ENCODE measurements at places on chromosomes 6 and 20.

- no peak for DNase-seq
These were observed 300.7 kb downstream of the CLIC5 start for GRCh38 chr6:45714741-45715507.

- DNase-seq: no peak
These were observed 142.9 kb upstream of the RNF217 start for GRCh38 chr6:124819346-124819745.

- DNase-seq: no peak
These were observed 19.8 kb downstream of the SUMO4 start for GRCh38 chr6:149419696-149420404.

DNA sequence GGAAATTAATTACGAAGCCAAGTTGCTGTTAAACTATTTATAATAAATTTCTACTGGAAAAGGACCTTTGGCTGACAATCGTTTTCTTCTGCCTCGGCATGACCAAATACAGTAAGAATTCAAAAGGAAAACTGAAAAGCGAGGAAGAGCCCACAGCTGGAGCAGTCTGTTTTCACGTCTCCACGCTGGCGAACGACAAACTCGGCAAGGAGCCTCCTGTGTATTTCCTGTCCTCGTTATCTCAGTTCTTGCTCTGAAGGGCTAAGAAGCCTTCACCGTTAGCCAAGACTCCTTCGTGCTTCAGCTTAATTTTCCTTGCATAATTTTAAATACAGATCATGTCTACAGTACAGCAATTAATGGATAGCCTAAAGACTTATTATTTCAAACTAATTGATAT, 214.3 kb upstream of the PLCB4 start:
- no peak for DNase-seq

DNA sequence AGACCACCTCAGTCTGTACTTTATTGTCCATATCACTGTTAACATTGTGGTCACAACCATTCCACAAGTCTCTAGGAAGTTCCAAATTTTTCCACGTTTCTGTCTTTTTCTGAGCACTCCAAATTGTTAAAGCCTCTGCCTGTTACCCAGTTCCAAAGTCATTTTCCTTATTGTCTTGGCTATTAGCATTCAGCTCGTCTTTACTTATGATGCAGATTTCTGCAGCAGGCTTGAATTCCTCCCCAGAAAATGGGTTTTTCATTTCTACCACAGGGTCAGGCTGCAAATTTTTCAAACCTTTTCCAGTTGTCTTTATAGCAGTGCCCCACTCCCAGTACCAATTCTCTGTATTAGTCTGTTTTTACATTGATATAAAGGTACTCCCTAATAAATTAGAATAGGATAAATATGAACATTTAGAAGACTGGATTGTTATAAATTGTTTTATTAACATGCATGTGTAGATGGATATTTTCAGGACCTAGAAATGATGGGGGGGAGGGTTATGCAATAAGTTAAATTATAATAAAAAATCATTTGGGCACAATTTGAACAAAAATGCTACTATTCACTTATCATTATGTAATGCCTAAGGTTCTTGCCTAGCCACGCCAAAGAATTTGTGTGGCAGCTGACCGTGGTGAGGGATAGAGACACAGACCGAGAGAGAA, 595.3 kb upstream of the ADGRB3 start:
- no peak for DNase-seq

- no peak for DNase-seq
These were observed 156.6 kb downstream of the ZDHHC14 start for GRCh38 chr6:157537556-157537955.

- no peak for DNase-seq
These were observed 102.9 kb downstream of the CEBPB start for GRCh38 chr20:50293284-50294139.

- no peak for DNase-seq
These were observed 481.6 kb downstream of the ADGRB3 start for GRCh38 chr6:69116658-69117057.

DNA sequence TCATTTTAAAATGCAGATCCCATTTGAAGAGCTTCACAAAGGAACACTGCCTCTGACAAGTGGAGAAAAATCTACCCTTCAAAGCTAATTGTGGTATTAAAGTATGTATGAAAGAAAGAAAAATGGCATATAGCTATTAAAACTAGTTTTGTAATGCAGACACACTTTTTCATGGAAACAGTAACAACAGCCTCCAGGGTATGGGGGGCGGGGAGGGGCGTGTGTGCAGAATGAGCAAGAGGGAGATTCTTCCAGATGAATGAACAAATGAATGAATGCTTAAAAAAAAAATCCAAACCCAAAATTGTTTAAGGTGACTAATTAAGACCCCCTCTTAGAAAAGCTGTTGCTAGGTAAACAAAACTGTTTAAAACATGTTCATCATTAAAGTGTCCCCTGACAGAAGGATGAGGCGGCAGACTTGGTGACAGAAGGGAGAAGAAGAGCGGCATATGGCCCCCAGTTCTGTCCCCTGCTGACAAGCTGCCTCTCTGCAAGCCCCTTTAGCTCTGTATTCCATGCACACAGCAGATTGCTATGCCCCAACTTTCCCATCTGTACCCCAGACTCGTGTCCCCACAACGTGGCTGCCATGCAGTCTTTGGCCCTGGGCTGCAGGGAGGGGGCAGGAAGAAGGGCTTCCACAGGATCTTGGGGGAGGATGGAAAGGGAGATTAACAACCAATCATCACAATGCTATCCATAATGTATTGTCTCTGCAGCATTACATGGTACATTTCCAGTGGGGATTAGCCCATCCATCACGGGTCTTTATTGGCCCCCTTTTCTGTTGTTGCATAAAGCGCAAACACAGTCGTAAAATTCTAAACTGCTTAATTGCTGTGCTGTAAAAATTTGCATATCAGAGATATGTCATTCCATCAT, 108.4 kb upstream of the OLIG3 start:
- DNase-seq: no peak

DNA sequence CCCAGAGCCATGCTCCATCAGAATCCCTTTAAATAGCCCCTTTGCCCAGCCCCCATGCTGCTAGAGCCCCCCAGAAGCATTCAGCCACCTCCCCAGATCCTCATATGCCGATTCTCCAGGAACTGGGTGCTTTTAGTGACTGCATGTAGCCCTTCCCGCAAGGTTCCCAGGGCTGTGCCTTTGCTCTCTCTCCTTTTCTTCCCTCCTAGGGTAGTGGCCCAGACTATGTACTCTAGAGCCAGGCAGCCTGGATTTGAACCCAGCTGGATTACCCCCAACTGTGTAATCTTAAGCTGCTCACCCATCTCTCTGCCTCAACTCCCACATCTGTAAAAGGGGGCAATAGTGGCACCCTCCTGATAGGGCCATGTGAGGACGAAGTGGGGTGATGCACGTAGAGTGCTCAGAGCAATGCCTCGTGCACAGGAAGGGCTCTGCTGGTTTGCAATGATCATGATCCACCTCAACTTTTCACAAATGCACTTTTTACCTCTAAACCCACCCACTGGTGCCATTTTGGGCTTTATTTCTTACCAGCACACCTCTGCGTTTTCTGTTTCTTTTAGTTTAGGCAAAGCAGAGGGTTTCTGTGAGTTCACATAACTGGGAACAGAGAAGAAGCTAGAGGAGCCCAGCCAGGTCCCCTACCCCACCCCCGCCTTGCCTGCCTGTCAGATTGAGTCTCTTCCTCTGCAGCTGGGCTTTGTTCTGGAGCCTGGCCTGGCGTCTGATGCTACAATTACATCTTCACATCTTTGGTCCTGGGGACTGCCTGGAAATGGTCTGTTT, 396.5 kb downstream of the RNGTT start:
- no peak for DNase-seq

DNA sequence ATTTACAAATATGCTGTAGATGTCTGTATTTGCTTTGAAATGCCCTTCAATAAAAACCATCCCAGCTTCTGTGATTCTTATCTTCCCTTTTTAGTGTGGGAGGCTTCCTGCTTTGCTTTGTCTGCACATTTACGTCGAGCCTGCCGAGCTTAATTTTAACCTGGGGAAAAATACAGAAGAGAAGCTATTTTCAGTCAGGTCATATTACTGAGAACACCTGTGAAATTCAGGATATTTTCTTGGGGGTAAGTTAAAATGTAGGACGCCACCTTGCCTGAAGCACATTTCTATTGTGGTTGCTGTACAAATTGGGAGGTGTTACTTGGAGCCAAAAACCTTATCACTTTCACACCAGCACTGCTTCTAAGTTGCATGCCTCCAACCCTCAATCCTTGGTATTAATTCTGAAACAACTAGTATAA, 43.6 kb upstream of the FUCA2 start:
- no peak for DNase-seq

GRCh38 chr6:141110481-141110880, 1022.2 kb upstream of the GJE1 start:
- DNase-seq: no peak

DNA sequence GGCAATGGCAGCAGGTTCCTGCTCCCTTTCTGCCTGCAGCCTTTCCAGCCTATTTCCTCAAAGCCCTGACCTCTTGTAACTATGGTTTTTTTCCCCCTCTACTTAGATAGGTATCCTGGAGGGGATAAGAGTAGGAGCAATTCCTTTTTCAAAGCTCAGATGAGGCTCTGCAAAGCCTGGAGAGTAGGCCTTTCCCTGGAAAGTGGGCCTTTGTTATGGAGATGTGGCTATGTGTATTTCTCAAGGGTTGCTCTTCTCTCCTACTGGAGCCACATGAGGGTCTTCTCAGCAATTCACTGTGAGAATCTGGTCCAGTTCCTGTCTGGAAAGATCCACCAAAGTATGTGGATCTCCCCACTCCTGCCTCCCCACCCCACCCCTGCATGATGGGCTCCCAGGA, 96.0 kb downstream of the DTD1 start:
- DNase-seq: no peak

DNA sequence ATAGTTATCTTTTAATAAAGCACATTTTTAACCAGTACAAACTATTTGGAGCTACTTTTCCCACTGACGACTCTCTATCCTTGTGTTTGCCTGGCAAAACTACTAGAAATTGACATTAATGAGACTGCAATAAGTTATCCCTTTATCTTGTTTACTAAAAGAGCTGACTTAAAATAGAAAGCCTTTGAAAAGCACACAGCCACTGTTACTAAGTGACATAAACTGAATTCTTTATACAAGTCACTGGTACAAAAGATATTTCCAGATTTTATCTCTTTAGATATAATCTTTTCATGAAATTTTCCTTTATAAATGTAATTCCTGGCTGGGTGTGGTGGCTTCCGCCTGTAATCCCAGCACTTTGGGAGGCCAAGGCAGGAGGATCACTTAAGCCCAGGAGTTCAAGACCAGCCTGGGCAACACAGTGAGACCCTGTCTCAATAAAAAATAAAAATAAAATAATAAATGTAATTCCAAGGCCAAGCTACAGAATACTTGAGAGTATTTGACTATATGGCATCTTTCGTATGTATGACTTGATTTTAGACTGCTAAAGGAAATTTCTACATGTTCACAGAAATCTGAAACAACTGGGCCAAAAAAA, 9.5 kb downstream of the MBOAT1 start:
- DNase-seq: no peak

DNA sequence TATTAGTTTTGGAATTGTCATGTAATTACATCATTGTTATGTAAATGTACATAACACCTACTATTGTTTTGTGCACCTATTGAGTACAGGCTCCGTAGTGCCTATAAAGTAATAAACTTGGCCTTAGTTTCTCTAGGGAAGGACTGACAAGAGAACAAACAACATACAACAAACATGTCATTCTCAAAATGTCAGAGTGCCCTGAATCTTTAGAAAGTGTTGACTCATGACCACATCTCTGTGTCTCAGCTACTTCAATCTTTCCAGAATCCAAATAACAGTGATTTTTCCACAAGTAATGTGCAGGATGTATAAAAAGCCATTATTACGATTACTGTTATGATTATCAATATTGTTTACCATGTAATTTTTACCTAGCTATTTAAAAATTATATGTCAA, 17.2 kb downstream of the LAMP5 start:
- no peak for DNase-seq

GRCh38 chr6:105449756-105450390, 47.0 kb upstream of the PREP start:
- DNase-seq: no peak

GRCh38 chr6:168826726-168827585, 386.0 kb downstream of the SMOC2 start:
- DNase-seq: no peak

DNA sequence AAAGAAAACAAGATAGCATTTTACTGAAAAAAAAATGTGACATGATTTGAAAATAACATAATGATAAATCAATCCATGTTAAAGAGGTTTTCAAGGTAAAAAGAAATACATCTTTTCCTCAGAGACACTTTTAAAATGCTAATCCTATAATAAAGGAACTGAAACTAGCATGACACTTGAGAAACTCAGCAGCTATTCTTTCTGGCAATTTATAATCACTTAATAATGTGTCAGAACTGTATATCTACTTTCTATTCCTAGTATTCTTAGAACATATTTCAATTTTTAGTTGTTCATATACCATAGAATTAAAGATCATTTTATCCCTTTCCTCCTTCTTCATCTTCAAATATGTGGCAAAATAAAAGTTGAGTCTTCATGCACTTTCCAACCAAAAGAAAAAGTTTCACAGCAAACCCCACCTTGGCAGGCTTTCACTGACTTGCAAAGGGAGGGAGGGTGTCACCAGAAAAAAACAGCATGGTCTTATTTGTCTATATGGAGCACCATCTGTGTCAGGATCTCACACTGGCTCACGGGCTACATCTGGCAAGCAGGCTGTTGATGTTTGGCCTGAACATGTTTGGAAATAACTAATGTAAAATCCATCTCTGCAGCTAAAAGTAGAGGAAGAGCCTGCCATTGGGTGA, 48.5 kb downstream of the FHL5 start:
- DNase-seq: no peak

DNA sequence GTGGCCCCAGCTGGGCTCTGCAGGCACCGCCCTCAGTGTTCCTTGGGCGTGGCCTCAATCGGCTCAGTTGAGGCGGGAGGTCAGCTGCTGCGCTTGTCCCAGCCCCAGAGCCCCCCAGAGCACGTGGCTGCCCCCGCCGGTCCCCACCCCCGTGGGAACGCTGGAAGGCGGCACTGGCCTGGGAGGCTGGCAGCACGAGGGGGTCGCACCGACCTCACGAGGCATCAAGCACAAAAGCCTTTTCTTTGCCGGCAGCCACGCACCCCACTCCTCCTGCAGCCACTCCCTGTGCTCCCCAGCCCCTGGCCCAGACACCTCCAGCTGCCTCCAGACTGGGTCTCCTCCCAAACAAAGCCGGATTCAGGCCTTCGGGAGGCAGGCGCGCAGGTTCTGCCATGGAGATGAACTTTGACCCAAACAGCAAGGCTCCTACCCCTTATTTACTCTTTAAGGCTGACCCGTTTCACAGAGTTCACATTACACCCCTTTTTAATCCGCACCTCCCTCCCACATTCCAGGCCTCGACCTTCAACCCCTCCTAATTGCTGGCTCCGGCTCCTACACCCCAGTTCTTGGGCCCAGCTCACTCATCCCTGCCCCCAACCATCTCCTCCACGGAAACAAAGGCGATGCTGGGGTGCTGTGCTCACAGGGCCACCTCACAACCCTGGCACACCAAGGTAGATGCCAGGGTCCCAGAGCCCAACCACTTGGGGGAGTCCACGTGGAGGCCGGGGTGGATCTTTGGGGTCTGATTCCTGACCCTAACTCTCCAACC, 111.7 kb downstream of the NOL4L start:
- DNase-seq: no peak

- no peak for DNase-seq
These were observed 607.5 kb downstream of the HDGFL1 start for GRCh38 chr6:23176883-23177282.

GRCh38 chr6:12289365-12289919, 719 bp upstream of the EDN1 start:
- DNase-seq: peak; percentile 8

GRCh38 chr6:70303034-70303525, at the start of gene COL9A1:
Gene COL9A1, minus strand, starts transcription at chr6:70303084. Its CDS starts 160 bp downstream, at chr6:70302924.
- DNase-seq: no peak

GRCh38 chr6:170371080-170371479, 64.5 kb downstream of the FAM120B start:
- DNase-seq: no peak

GRCh38 chr6:80004173-80005072, at the start of gene TTK:
Gene TTK, plus strand, starts transcription at chr6:80004649. Its CDS starts 1,195 bp downstream, at chr6:80005844.
- DNase-seq: peak; percentile 73
